ENCODE measurements at places on chromosomes 2 and 18.

DNA sequence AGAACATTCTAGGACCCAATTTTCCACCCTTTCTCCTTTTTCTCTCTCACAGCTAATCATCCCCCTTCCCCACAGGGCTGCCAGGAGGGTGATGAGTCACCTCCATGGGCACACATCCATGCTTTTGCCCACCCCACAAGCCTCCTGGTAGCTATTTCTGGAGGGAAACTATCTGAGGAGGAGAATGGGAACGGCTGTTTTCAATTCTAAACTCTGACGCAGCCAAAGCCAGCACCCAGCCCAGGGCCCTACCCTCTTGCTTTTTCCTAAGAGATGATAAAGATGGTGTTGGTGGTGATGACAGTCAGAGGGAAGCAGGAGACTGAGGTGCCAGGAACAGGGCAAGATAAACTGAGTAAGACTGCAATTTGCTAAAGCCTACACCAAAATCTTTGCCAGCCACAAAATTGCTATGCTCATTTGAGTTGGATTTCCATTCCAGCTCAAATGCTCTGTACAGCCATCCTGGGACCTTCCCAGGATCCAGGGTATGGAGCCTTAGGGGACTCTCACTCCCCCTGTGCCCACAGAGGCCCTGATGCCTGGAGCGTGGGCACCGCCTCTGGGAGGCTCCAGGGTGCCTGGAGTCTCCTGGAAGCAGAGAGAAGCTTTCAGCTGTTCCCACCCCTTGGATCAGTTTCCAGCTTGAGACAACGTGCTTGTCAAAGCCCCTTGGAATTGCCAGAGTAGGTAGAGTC lies 62.0 kb upstream of the FZD7 start:
- no peak for DNase-seq

DNA sequence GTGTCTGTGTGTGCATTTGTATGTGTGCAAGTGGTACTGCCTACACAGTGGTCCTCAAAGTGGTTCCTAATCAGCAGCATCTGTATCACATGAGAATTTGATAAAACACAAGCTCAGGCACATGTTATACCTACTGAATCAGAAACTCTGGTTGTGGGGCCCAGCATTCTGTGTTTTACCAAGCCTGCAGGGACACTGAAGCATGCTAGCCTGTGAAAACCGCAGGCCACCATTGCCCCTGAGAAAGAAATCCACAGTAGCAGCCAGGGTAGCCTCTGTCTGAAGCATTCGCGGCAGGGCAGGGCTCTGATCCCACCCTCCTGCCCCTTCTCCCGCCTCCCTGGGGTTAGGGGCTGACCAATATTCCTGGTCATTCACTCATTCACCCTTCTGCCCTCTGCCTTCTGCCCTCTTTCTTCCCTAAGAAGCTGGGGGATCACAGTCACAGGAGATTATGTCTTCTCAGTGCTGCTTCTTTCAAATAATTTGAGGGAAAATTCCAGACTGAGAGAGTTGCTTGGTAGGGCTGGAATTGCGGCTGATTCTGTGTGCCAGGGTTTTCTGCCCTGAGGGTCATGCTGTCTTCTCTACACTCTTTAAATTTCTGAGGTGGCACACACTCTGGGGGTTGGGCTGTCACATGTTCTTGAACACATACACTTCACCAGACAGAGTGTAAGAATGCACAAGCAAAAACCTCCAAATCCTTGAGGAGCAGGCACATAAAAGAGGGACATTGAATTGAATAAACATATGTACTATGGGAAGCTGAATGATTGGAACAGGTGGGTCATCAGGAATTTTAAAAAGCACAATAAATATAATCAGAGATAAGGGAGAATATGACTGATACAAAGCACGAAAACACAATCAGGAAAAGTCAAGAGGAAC lies 126.6 kb upstream of the SEC11C start:
- no peak for DNase-seq

- DNase-seq: no peak
These were observed 11.1 kb upstream of the KCMF1 start for GRCh38 chr2:84959566-84960506.

DNA sequence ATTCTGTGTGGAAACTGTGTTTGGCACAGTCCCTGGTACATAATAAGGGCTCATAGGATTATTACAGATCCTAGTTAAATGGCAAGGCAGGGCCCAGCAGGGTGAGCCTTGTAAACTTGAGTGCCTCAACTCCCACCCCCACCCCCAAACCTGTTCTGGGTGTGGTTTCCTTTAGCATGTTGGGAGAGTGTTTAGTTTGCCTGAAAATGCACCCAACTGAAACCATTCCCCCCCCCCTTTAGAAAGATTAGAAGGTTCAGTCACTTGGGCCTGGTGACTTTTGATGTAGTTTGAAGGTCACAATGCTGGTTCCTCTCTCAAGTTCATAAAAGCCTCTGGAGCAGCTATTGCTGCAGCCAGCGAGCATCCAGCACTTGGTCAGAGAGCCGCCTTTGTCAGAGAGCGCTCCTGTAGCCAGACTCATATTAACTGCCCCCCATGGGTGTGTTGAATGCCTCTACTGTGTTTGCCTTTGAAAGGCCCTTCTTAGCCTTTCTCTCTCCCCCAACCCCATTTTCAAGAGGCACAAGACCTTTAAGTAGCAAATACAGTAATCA lies 113.7 kb downstream of the SPTBN1 start:
- DNase-seq: no peak

DNA sequence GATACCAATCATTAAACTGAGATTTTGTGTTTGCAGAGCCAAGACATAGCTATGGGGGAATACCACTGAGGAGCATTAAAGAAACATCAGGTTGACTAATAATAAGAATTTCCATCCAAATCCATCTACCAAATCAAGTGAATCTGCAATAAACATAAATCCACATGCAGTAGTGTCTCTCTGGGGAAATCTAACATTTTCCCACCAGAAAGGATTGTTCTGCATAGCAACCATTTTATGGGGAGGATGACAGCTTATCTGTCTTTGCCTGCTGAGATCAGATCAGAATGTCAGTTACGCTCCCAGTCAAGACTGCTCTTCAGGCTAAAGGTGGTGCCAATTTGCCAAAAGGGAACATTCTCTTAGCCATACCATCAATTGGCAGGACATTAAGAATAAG lies 1098.9 kb upstream of the CHAC2 start:
- no peak for DNase-seq

GRCh38 chr18:4384932-4385331 lies 70.2 kb downstream of the DLGAP1 start:
- DNase-seq: no peak

DNA sequence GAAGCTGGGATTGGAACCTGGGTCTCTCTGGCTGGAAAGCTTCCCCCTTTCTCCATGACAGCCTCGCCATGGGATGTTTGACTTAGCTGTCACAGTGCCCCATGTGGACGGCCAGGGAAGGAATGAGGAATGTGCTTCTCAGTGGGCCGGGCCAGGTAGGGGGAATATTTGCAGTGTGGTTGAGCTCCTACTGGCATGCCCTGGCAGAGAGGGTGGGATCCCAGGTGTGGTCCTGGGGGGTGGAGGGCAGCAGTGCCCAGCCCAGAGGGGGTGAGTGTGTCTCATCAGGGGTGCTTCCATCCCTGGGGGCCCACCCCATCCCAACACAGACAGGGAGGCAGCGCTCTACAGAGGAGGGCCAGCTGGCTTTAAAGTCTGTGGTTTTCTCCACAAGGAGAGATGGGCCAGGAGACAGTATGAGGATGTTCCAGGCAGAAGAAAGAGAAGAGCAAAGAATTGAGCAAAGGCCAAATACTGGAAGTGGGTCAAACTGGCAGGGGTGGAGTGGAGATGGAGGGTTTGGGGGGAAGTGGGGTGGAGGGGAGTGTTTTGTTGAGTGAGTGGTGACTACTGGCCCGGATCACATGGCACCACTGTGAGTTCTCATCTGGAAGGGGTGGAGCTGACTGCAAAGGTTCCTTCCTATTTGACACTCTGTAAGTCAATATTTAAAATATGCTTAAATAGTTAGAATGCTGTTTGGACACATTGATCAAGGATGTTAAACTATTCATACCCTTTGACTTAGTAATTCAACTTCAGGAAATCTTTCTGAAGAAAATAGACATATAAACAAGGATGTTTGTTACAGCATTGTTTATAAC lies 94.0 kb downstream of the MYCN start:
- no peak for DNase-seq

GRCh38 chr2:76009484-76009883 lies 298.8 kb upstream of the GCFC2 start:
- no peak for DNase-seq

DNA sequence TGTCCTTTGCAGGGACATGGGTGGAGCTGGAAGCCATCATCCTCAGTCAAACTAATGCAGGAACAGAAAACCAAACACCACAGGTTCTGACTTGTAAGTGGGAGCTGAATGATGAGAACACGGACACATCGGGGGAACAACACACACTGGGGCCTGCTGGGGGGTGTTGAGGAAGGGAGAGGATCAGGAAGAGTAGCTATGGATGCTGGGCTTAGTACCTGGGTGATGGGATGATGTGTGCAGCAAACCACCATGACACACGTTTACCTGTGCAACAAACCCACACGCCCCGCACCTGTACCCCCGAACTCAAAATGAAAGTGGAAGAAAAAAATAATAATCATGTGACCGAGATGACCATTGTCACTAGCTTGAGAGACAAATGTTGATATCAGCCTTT lies 114.7 kb downstream of the NDUFA10 start:
- no peak for DNase-seq

DNA sequence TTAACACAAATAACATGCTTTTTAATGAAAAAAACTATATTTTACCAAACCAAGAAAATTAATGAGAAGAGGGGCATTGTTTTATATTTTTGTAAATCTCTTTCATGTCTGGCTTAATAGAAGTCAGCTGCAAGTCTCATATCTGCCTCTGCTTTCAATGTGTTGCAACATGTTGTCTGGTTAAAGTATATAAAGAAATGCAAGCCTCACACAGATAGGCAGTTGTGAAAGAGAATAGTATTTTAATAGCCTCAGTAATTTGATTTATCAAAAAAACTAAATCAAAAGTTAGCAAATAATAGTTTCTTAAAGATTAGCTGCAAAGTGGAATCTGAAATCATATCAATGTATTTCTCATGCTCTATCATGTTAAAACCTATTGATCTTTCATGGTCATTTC lies 52.9 kb upstream of the NCOA1 start:
- no peak for DNase-seq

DNA sequence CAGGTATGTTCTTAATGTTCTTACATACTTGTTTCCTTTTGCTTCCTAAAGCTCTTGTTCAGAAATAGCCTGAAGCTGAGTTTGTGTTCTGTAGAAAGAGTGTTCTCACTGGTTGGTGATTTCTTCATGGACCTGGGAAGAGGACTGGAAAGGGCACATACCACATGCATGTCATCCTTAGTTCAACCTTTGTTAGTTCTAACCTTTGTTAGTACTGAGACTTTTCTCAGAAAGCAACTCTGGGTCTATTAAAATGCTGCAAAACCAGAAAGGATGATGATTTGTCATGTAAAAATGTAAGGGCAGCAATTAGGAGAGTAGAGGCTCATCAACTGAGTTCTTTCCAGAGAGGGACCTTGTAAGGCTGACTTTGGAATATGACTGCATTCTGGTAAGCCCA lies 2.5 kb upstream of the FAP start:
- DNase-seq: no peak

- no peak for DNase-seq
These were observed 231.3 kb downstream of the ANAPC1 start for GRCh38 chr2:111652681-111653080.

- no peak for DNase-seq
These were observed 201.2 kb downstream of the CDCA7 start for GRCh38 chr2:173555833-173556232.

GRCh38 chr2:229888031-229888430 lies 33.8 kb downstream of the TRIP12 start:
- DNase-seq: no peak

- peak; percentile 87 for DNase-seq
These were observed 887 bp upstream of the TMEM87B start for GRCh38 chr2:112053917-112054846.

- DNase-seq: no peak
These were observed 155.5 kb upstream of the ACVR2A start for GRCh38 chr2:147689220-147689909.

DNA sequence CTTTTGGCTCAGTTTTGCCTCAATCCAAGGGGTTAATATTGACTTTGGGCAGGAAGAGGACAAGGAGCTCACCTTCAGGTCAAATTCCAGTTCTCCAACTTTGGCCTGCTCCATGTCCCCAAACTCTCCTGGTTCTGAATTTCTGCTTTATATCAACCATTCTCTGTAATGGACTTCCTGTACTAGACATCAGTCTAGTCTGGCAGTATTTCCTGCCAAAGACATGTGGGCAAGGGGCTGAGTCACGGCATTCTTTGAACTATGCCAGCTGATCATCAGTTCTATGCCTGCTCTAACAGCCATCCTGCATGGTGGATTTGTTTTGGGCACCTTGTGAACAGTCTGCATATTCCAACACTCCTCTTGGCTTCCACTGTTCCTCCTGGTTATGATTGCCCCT lies 199.4 kb downstream of the ZEB2 start:
- no peak for DNase-seq

DNA sequence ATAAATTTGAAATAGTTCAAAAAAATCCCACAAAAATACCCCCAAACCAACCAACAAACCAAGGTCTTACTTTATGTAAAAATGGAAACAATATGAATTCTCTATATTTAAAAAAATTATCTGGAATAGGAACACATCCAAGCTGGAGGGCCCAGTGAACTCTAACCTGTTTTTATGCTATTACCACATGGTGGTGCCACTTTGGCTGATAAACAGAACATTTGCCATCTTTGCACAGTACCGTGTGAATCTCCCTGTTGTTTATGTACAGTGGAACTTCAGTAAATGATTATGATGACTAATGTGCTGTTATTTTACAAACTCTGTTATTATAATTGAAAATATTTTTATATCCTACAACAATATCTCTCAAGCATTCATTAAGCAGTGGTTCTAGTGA lies 145.3 kb upstream of the SMAD7 start:
- DNase-seq: no peak

GRCh38 chr2:136118819-136119716 lies 1.1 kb upstream of the CXCR4 start:
- DNase-seq: no peak

DNA sequence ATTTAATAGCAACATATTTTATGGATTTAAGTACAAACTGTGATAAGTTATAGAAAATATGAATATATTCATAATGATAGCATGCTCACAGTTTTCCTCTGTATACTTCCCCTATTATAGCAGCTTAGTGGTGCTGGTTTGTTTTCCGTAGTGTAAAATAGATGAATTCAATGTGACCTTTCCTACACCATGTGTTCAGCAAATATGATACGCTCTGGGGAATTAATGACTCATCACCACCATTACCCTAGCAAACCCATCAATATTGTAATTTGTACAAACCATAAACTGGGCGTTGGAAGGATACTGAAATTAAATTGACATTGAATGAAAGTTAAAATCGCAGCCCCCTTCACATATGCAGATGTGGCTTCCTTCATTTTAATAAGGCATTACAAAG lies 58.7 kb upstream of the CDH19 start:
- DNase-seq: no peak

GRCh38 chr2:25567406-25567805 lies 106.0 kb downstream of the DTNB start:
- no peak for DNase-seq

- no peak for DNase-seq
These were observed 421.1 kb downstream of the PTH2R start for GRCh38 chr2:208827549-208828221.

GRCh38 chr2:85655961-85656417 lies 12.0 kb downstream of the SFTPB start:
- DNase-seq: no peak

- DNase-seq: no peak
These were observed 103.8 kb downstream of the PXDN start for GRCh38 chr2:1640301-1641135.

Data from AG04450 (cell line).